ENCODE measurements at places on chromosomes 2 and 18. TPM values are rescaled to one million over a fixed set of nuclear protein-coding genes. Genes with fewer than 3 reads are reported as not detected.

ALKAL2 gene
- 0.80 TPM for total RNA-seq

FBXO36 gene
- 0.52 TPM for total RNA-seq

RAB17 gene
- total RNA-seq: not detected

CRYBA2 gene
- not detected for total RNA-seq

SERPINB3 gene
- not detected for total RNA-seq

POTEJ gene
- not detected for total RNA-seq

EVA1A gene
- total RNA-seq: not detected

Data from T-helper 2 cell treated with Interferon-gamma antibody and Interleukin-4, amounts not matched to agents 100 ng/mL and 5 ng/mL, for 36 hours (primary cell).